ENCODE measurements at places on chromosomes 12 and 14.

DNA sequence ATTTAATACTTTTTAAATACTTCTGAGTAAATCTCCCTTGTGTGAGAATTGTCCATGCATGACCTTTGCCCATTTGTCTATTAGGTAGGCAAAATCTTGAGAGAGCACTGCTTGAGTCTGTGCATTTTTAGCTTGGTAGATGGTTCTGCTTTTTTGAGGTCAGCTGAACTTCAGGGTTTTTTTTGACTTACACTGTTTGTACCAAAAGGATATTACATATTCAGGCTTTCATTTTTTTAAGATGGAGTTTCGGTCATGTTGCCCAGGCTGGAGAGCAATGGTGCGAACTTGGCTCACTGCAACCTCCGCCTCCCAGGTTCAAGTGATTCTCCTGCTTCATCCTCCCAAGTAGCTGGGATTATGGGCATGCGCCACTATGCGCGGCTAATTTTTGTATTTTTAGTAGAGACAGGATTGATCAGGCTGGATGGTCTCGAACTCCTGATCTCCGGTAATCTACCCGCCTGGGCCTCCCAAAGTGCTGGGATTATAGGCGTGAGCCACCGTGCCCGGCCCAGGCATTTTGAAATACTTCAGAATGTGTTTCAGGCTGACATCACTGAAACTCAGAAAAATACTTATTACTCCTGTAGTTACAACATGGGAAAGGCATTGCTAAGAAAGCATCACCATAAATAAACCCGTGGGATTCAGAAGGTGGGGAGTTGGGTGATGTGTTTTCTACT lies 11.1 kb downstream of the RASSF3 start:
- DNase-seq: peak; percentile 41

GRCh38 chr12:132314516-132315233 lies 14.7 kb downstream of the GALNT9 start:
- DNase-seq: no peak

DNA sequence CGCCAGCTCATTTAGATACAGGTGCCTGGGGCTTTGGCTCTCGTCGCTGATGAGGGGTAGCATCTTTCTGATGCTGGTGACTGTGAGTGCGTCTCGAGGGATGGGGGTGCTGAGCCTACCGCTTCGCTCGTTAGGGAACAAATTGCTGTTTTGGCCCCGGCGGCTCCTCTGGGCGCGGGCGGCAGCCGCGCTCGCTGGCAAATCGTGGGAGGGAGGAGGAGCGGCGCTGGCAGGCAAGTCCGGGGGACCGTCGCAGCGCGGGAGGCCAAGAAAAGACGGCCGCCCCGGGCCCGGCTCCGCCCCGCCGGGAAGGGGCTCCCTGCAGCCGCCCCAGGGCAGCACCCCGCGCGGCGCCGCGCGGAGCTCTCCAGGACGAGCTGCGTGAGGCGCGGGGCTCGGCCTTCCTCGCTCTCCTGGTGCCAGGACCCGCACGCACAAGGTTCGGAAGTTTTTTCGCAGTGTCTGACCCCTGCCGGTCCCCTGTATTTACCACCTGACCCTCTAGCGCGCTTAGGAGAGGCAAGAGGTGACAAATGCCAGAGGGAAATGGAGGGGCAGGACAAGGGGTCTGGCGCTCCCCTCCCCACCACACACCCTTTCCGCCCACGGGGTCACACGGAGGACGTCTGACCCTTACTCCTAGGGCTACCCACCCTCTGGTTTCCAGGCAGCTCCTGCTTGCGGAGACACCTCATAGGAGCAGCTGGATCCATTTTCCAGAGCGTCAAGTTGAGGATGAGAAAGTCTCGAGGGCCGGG lies 899 bp upstream of the KCNH3 start:
- no peak for DNase-seq

DNA sequence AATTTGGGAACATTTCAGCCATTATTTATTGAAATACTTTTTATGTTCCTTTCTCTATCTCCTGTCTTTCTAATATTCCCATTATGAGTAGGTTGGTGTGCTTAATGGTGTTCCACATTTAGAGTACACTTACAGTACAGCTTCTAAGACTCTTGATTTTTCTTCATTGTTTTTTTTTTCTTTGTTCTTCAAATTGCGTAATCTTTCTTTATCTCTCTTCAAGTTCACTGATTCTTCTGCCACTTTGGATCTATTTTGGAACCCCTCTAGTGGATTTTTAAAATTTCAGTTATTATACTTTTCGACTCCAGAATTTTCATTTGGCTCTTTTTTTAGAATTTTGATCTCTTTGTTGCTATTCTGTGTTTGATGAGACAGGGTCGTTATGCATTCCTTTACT lies 157.7 kb downstream of the ADGRD1 start:
- no peak for DNase-seq

DNA sequence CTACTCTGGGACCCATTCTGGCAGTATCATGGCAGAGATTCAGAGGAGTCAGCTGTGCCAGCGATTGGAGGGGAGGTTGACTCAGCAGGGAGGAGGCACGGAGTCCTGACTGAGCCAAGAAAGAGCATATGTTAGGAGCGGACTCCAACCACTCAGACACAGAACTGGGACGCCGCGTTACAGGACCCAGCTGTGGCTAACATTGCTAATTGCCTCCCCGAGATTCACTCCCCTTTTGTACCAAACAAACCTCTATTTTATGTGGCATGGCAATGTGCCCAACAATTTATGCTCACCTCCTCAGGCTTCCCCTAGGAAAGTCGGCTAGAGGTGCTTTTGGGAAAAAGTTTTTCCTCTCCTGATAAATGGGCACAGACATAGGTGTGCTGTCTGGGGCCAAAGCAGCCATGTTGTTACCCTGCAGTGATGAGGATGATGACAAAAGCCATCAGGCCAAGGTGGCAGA lies 15.2 kb upstream of the CLIP1 start:
- DNase-seq: peak; percentile 59

DNA sequence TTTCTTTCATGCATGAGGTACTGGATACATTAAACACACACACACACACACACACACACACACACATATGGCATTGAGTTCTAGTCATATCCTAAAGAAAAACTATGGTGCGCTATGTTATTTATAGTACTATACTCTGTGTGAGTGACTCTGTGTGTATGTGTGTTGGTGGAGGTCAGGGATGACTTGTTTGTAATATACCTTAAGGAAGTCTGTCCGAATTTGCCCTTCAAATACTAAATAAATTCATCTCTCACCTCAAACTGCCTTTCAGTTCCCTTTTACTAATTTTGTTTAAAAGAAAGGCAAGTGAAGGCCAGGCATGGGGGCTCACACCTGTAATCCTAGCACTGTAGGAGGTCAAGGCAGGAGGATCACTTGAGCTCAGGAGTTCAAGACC lies 2.1 kb upstream of the AKAP5 start:
- no peak for DNase-seq

DNA sequence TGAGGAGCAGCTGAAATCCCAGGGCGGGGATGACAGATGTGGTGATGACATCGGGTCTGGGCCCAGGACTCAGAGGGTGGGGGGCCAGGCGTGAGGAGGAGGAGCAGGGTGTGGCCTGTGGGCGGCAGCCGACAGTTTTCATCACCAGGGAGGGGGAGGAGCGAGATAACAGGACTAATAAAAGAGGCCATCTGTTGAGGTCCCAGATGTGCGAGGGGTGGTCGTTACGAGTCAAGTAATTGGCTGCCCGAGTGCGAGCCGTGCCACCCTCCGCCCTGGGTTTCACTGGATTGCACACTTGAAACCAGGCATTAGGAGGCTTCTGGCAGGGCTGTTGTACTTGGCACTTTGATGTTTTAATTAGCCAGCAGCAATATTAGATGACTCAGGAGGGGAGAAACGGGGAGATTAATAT lies 67.2 kb downstream of the NOS1 start:
- no peak for DNase-seq

DNA sequence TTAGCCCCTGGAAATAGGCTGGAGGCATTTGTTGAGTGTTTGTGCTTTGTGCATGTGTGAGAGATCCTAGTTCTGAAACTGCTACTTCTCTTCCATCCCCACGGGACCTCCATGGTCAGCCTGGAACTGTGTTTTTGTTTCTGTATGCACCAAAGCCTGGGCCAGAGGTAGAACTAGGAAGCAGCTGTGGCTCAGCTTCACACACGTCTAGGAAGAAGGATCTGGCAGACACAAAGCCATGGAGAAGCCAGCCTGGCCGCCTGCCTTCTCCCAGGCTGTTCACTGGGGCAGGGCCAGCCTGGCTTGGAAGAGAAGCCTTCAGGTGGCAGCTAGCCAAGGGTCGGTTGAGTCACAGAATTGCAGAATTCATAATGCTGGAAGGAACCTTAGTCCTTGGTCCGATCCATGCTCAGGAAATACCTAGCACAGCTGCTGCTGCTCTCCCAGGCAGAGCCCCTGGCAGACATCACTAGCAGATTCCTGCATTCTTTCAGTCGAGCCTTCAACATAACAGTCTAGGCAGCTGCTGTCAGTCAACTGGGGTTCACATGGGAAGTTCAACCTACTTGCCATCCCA lies 27.0 kb downstream of the RIN3 start:
- DNase-seq: peak; percentile 100

DNA sequence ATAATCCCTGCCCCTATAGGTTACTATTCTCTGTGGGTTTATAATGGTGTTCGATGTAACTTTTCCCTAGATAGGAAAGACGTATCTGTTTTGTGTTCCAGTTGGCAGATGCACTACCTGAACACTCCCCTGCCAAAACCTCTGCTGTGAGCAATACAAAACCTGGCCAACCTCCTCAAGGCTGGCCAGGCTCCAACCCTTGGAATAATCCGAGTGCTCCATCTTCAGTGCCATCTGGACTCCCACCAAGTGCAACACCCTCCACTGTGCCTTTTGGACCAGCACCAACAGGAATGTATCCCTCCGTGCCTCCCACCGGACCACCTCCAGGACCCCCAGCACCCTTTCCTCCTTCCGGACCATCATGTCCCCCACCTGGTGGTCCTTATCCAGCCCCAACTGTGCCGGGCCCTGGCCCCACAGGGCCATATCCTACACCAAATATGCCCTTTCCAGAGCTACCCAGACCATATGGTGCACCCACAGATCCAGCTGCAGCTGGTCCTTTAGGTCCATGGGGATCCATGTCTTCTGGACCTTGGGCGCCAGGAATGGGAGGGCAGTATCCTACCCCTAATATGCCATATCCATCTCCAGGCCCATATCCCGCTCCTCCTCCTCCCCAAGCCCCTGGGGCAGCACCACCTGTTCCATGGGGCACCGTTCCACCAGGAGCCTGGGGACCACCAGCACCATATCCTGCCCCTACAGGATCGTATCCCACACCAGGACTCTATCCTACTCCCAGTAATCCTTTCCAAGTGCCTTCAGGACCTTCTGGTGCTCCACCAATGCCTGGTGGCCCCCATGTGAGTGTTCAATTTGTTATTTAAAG lies 11.3 kb downstream of the MAPK1IP1L start:
- no peak for DNase-seq

DNA sequence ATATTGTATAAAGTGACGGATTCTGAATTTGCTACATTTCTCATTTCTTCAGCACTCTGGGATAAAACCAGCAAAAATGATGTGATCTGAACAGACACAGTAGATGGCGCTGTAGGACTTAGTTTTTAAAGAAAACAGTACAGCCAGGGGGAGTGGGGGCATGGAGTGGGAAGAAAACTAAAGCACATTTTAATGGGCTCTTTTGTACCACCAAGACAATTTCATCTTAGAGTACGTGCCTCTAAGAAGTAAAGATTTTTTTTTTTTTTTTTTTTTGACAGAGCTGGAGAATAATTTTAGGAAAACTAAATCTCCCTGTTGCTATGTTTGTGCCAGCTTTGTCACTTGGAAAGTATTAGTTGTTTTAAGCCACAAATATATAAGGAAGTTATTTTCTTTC lies 124.4 kb downstream of the RAD51B start:
- DNase-seq: peak; percentile 88

- no peak for DNase-seq
Observed at GRCh38 chr12:130876297-130876696, 4.4 kb downstream of the RAN start.

DNA sequence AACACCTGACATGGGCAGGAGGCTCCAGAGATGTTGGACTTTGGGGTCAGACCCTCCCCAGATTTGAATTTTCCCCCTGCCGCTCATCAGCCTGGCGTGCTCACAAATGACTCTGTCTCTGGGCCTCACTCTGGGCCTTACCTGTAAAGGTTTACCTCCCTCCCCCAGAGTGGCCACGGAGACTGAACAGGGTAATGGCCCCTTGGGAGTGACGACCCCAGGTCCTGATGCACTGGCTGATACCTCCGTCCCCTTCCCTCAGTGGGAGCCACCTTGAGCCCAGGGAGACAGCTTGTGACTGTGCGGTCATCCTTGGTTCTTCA lies 7.0 kb downstream of the SLC25A29 start:
- no peak for DNase-seq

DNA sequence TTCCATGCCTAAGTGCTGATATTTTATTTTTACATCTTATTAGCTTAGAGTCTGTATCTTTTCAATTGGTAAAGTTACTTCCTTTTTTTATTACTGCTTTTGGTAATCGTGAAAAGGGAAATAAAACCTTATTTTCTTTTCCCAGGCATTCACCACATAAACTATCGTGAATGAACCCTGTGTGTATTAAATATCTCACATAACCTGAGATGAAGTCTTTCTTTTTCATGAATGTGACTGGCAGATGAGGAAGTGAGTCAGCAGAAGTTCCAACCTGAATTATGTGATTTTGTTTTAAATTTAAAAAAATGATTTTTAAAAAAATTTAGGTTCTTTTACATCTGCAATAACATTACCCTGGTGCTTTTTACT lies 26.0 kb downstream of the MYBPC1 start:
- no peak for DNase-seq
